M059J (cell line): ENCODE measurements at places on chromosomes 3 and 15. TPM values are rescaled to one million over a fixed set of nuclear protein-coding genes. Genes with fewer than 3 reads are reported as not detected.

DNA sequence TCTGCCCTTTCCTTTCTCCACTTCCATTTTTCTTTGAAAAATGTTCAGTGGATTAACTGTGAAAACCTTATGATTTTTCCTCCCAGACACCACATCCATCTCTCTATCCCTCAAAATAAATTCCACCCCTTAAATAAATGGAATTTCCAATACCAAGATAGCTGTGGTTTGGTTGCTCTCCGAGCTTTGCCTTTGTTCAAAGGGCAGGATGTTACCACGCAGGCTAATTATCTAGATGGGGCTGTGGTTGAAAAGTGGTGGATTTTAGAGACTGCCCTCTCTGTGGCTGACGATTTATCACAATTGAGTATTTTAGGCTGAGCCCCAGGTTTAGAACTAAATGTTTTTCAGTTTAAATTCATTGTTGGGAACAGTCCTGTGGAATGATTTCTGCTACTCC, 36.9 kb upstream of the CMSS1 start:
- DNase-seq: peak; percentile 90

- DNase-seq: no peak
Measured at GRCh38 chr15:67707520-67708283, 117.6 kb upstream of the SKOR1 start.

GRCh38 chr3:167094632-167095031, 285.5 kb downstream of the ZBBX start:
- no peak for DNase-seq

- DNase-seq: peak; percentile 40
Measured at GRCh38 chr3:156617145-156617544, 57.2 kb upstream of the TIPARP start.

The ZDHHC19 gene
- total RNA-seq: not detected in 2 replicates

The SPTBN5 gene
- under 0.01 TPM in 1 of 2 replicates, not detected in the other for total RNA-seq

- DNase-seq: peak; percentile 33
Measured at GRCh38 chr3:115922681-115923347, 299.5 kb downstream of the GAP43 start.

GRCh38 chr3:153142961-153143360, 19.1 kb upstream of the RAP2B start:
- DNase-seq: peak; percentile 64

- no peak for DNase-seq
Measured at GRCh38 chr3:70488816-70489215, 176.4 kb upstream of the MDFIC2 start.

- DNase-seq: no peak
Measured at GRCh38 chr3:32968920-32969389, 17.5 kb downstream of the CCR4 start.

DNA sequence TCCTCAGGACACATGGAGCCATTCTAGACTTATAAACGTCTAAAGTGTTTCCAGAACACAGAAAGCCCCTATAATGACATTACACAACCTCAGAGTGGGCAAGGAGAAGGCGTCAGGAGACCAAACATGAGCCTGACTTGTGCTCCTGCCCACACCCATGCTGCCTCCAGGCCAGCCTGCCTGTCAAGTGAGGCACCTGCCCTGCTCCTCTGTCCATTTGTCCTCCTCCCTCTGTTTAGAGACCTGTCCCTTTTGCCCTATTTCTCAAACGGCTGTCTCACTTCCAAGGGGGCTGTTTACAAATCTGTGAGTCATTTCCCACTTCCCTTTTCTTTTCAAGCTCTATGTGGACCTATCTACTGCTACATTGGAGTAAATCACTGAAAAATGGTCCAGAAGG, 21.0 kb downstream of the ZDHHC3 start:
- DNase-seq: peak; percentile 57

GRCh38 chr3:152402695-152403451, 134.1 kb downstream of the MBNL1 start:
- DNase-seq: peak; percentile 31

GRCh38 chr15:85762039-85762755, 32.5 kb downstream of the KLHL25 start:
- no peak for DNase-seq

The SLC6A11 gene
- not detected in 2 replicates for total RNA-seq

The MKRN2OS gene
- total RNA-seq: not detected in 2 replicates

The PLAAT1 gene
- total RNA-seq: 4.8 and 7.1 TPM in 2 replicates

DNA sequence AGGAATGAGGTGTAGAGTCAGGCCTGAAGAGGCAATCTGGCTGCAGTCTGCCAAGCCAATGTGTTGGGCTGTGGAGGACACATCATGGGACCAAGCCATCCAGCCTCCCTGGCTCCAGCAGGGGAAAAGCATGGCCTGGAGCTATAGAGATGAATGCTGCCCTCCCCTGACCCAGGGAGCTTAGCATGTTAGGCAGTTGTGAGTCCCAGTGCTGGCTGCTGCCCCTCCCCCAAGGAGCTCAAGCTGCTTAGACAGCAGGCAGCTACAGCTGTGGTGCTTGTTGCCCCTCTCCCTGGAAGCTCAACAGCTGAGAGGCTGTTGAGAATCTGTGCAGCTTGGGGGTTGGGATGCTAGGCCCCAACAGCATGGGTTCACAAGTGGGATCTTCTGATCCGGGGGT, 85.6 kb upstream of the DNAJC19 start:
- no peak for DNase-seq

- no peak for DNase-seq
Measured at GRCh38 chr3:98552232-98553020, 20.6 kb downstream of the GPR15 start.

- DNase-seq: peak; percentile 87
Measured at GRCh38 chr3:49469037-49469935, 781 bp upstream of the DAG1 start.

The CCNB2 gene
- 164 and 165 TPM in 2 replicates for total RNA-seq

The LAMB2 gene
- total RNA-seq: 229 and 329 TPM in 2 replicates

The SLC24A5 gene
- total RNA-seq: not detected in 2 replicates

GRCh38 chr15:99029341-99030144, 22.0 kb upstream of the PGPEP1L start:
- peak; percentile 24 for DNase-seq

- DNase-seq: no peak
Measured at GRCh38 chr3:105254154-105254553, 112.6 kb upstream of the ALCAM start.

The GPR27 gene
- total RNA-seq: not detected in 2 replicates

The KLHL40 gene
- total RNA-seq: not detected in 2 replicates

DNA sequence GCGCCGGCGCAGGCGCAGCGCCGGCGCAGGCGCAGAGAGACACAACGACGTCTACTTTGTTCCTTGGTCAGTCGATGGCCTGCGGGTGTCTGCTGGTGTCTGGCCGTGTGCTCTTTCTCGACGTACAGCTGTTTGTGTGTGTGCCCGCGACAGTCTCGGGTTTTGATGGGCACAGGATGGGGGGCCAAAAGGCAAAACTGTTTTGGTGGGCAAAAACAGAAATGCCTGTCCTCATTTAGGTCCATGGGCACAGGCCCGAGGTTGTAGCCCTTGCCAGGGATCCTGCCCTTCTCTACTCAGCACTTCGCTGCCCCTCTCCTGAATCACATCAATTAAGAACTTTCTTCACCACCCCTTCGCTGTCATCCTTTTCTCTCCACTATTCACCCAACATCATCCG, 184.8 kb upstream of the CHL1 start:
- DNase-seq: no peak

The CLRN1 gene
- total RNA-seq: not detected in 2 replicates

- no peak for DNase-seq
Measured at GRCh38 chr15:100941536-100941935, 22.4 kb downstream of the LRRK1 start.

The CELSR3 gene
- total RNA-seq: 3.8 and 5.2 TPM in 2 replicates

- peak; percentile 86 for DNase-seq
Measured at GRCh38 chr15:82093774-82094211, 48.0 kb upstream of the MEX3B start.

GRCh38 chr3:120559242-120560061, 36.7 kb upstream of the NDUFB4 start:
- DNase-seq: peak; percentile 97

DNA sequence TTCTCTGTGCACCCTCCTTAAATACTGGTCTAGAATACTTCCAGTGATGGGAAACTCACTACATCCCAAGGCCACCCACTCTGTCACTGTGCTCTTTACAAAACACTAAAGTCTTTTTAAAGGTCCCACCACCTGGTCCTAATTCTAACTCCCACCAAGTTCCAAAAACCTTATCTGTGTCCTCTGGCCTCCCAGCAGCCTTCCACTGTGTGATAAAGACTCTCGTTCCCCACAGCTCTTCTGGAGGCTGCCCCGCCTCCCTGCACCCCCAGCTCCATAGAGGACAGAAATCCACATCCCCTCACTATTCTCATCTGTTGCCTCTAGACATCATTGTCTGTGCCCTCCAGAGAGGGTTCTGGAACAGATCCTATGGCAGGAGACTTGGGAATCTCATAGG, 276.4 kb downstream of the FAM43A start:
- DNase-seq: no peak

The CYP19A1 gene
- total RNA-seq: 0.12 and 0.86 TPM in 2 replicates

The RBSN gene
- 11.3 and 17.4 TPM in 2 replicates for total RNA-seq

DNA sequence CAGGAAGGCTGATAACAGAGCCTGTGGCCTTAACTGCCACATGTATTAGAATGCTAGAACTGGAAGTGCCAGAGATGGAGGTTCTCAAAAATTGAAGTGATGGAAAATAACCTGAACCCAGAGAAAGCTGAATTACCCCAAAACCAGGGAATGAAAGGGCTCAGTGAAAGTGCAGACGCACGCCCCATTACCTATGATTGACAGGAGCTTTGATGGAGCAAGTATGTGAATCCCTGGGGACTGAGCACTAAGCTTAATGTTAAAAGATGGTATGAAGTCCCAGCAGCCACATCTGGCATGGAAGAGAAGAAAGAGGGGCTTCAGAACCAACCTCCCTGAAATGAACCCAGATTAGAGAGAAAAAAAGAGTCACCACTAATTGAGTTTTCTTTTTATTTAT, 118.4 kb upstream of the FHIT start:
- DNase-seq: no peak

The ACSBG1 gene
- total RNA-seq: not detected in 2 replicates

The ACAP2 gene
- 25.5 and 35.3 TPM in 2 replicates for total RNA-seq

GRCh38 chr15:83012076-83012426, 612 bp upstream of the C15orf40 start:
- no peak for DNase-seq

GRCh38 chr3:173744479-173744878, 346.9 kb downstream of the NLGN1 start:
- DNase-seq: no peak
